GM18507 (cell line): ENCODE measurements at places on chromosomes 2 and 18.

GRCh38 chr2:33064349-33064801, 117.6 kb downstream of the LTBP1 start:
- no peak for DNase-seq

- DNase-seq: no peak
These were observed 249.9 kb upstream of the EPAS1 start for GRCh38 chr2:46047290-46047689.

- DNase-seq: no peak
These were observed 277.3 kb downstream of the MBD2 start for GRCh38 chr18:53947092-53947640.

GRCh38 chr2:131077966-131078365, 15.3 kb downstream of the FAM168B start:
- DNase-seq: no peak

- DNase-seq: no peak
These were observed 137.8 kb downstream of the PID1 start for GRCh38 chr2:229133155-229133772.

- no peak for DNase-seq
These were observed 83.4 kb downstream of the DOCK10 start for GRCh38 chr2:224958873-224959272.

DNA sequence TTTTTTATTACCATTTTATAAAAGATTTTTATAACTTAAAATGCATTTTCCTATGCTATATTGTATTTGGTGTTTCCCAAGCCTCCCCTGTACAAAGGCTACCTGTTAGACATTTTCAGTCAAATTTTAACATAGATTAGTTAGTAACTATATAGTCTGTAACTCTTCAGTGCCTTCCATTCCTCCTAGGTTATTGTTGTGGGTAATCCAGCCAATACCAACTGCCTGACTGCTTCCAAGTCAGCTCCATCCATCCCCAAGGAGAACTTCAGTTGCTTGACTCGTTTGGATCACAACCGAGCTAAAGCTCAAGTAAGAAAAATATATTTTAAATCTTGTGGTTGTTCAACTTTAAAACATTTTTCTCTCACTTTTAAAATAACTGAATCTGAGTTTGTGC, 10.2 kb downstream of the MDH1 start:
- DNase-seq: no peak
